ENCODE measurements at places on chromosomes 1 and 21.
A peak's percentile ranks its signal among the peaks of the same experiment; 100 is the strongest.

GRCh38 chr1:233113009-233113879 lies 162.8 kb downstream of the NTPCR start:
- DNase-seq = peak; percentile 97

DNA sequence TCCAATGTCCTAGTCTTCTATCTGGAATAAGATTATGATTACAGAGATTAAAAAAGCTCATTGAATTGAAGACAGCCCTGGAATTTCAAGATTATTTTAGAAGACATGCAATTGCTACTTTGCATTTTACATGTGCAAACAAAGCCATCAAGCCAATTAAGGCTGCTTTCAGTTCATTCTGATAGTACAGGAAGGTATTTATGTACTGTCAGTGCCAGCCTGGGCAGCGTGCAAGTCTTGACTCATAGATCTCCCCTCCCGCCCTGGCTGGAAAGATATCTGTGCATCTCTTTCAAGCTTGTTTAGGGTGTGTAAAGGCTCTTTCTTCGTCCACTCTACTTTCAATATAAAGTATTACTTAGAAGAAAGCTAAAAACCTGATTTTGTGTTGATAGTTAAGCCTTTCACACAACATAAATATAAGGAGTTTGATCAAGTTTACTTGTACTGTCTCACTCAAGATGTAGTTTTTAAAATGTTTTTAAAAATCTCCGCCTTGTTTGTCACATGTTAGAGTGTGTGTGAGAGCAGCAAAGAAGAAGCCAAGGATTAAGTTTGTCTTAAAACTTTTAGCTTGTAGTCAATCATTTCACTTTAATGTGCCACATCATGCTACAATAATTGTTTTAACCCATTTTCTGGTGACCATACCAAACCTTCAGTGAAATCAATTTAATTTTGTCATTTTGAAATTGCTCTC lies 13.6 kb upstream of the LYPLAL1 start:
- no peak for DNase-seq

DNA sequence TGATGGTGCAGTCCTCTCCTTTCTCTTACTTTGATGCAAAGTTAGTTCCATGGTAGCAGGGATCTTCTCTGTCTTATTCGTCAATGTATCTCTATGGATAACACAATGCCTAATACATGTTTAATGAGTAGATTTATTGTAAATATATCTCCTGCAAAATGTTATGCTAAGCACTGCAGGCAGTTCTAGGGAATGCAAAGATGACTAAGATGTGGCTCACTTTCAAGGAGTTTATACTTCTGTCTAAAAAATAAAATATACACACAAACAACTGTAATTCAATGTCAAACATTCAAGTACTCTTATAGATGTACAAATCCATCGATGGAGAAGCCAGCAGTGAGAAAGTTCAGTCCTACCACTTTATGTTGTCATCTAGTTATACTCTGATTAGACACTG lies 194.3 kb downstream of the KCTD3 start:
- no peak for DNase-seq

DNA sequence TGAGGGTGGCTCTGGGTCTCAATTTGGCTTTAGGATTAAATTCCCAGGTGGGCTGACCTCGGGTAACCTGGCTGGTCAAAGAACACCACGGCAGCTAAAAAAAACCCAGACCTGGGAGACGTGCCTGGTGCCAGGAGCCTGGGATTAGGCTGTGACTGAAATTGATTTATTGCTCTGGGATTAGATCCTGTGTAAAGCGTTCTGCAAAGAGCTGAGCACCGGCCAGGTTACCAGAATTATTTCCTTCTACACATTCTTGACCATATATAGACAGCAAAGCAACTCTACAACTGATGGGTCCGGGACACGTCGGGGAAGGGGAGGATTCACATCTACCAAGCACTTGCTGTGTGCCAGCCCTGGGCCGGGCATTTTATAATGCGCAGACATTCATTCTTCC lies 45.2 kb downstream of the TMCO4 start:
- no peak for DNase-seq

DNA sequence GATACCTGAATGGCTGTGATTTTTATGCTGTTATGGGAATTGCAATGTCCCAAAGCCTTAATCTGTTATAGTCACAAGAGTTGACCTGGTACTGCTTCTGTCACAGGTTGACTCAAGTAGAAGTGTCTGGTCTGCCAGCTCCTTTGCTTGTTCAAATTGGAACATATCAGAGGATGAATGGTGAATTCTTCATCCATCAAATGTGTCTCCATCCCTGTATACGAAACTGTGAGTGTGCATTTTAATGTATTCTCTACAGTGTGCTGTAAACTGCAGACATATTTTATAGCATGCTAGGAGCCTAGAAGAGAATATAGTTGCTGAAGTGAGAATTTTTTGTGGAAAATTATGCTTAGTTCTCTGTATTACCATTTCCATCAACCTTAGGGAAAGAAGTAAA lies 608.4 kb downstream of the AMY1C start:
- DNase-seq = no peak

DNA sequence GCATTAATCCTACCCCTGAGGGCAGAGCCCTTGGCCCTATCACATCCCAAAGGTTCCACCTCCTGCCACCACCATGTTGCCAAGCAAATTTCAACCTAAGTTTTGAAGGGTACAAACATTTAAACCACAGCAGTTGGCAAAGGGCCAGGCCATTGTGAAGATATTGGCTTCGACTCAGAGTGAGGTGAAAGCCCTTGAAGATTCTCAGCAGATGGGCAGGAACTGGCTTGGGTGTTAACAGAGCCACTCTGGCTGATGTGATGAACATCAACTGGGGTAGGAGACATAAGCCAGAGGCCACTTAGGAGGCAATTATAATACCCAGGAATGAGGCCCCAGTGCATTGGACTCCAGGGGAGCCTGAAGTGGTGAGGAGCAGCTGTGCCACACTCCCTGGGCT lies 207.7 kb upstream of the KAZN start:
- no peak for DNase-seq

DNA sequence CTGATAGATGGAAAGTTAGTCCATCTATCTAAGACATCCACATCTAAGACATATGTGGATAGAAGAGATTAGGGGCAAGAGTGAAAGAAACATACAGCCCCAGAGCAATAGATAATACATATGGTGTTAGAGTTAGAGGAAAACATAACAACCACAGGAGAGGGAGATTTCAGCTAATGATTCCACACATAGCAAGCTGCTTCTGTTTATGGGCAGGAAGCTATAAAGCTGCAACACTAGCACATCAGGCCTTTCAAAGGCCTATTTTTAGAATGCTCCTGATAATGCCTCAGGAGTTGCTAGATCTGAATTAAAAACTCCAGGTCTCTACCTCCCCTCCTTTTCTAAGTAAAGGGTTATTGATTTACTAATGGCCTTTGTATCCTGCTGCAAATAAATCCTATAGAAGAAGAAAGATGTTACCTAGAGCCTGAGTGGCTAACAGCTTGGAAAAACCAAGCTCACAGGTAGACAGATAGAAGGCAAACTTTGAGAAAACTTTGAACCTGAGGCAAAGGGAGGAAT lies 36.1 kb downstream of the BRINP2 start:
- DNase-seq = no peak

DNA sequence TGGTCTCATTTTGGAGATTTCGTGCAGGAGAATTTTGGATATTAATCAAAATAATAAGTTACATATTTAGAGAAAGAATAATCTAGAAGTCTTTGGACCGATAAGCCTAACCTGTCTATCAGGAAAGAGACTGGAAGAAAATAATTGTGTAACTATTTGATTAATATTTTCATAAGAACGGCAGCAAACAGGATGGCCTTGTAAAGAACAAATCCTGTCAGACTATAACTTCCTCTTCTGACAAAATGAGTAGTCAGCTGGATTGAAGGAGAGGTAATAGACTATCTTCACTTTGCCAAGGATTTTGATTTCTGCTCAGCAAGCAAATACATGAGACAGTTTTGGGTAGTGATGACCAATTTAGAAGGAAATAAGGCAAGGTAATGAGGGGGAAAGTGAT lies 12.7 kb upstream of the RYR2 start:
- no peak for DNase-seq

- no peak for DNase-seq
Observed at GRCh38 chr1:204317170-204317569, 42.6 kb downstream of the PLEKHA6 start.

DNA sequence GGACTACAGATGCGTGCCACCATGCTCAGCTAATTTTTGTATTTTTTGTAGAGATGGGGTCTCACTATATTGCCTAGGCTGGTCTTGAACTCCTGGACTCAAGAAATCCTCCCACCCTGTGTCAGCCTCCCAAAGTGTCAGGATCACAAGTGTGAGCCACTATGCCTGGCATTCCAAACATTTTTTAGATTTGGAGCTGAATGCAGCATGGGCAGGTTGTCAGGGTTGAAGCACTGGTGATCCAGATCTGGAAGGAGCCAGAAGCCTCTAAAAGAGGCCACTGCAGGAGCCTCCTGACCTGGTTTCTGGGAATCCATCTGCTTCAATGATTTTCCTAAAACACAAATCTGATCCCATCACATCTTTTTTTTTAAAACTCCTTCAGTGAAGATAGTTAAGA lies 1.8 kb upstream of the CTPS1 start:
- DNase-seq = no peak

DNA sequence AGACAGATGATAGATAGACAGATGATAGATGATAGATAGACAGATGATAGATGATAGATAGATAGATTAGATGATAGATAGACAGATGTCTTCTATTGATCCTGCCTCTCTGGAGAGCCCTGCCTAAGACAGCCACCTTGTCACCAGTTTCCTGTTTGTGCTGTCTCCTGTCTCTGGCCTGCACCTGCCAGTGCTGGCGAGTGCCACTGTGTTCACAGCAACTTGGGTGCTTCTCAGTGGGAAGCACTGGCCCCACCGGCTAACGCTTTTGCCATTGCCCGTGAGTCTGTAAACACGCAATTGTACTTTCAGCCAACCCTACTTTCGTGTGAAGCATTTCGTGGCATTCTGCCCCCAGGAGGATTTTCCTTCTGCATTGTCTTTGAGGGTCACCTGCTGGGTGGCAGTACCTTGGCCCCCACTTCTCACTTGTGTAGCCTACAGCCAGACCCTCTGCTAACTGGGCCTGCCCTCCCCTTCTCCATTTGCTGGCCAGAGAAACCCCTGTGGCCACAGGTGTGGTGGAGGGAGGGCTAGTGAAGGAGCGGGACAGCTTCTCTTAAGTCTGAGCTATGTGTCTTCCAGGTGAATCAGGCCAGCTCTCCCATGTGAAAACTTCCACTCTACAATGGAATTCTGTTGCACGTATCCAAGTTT lies 23.4 kb upstream of the PDE9A start:
- no peak for DNase-seq

DNA sequence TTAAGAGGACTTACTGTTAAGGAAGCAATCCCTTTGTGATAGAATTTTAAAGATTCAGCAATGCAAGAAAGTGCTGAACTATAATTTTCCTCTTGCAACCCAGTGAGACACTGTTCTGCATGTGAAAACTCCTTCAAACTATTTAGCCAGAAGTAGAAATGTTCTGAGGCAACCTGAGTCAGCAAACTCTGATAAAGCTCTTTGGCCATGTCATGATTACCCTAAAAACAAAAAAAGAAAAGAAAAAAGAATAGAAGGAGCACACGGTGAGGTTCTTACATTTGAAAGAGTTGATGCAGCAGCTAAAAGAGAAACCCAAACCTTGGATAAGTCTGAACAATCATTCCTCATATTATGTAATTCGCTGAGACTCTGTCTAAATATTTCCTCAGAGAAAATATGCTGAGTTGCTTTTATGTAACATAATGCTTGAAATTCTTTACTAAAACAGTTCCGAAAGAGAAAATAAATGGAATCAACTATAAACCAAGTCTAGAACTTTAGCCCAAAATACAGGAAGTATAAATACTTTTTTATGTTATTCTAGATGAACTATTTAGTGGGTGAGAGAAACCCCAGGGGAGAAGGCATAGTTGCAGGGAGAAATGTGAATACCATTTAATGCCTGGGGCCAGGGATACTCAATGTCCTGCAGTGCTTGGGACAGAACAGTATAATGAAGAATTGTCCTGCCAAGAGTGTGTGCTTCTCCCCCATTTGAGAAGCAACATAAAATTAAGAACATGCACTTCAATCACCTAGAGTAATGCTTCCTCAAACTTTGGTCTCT lies 60.0 kb downstream of the INTS7 start:
- DNase-seq = peak; percentile 3

GRCh38 chr1:246193537-246193936 lies 313.5 kb downstream of the SMYD3 start:
- DNase-seq = no peak

DNA sequence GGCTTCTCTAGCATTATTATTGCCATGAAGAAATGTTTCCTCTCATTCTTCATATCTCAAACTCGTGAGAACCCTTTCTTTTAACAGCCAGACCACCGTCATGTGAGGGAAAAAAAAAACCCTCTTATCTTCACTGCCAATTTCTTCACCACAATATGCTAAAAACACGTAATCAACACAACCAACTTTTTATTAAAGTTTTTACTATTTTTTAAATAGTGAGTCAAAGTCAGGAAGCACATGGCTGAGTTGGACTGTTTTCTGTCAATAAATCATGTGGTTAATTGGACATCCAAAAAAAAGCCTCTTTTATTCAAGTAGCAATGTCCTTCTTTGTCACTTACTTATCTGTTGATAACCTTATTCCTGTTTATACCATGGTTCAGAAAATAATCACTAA lies 55.9 kb upstream of the SAMD13 start:
- DNase-seq = no peak

GRCh38 chr1:35674111-35674510 lies 32.8 kb upstream of the PSMB2 start:
- DNase-seq = no peak

GRCh38 chr1:21362096-21362495 lies 71.8 kb upstream of the ECE1 start:
- DNase-seq = no peak

DNA sequence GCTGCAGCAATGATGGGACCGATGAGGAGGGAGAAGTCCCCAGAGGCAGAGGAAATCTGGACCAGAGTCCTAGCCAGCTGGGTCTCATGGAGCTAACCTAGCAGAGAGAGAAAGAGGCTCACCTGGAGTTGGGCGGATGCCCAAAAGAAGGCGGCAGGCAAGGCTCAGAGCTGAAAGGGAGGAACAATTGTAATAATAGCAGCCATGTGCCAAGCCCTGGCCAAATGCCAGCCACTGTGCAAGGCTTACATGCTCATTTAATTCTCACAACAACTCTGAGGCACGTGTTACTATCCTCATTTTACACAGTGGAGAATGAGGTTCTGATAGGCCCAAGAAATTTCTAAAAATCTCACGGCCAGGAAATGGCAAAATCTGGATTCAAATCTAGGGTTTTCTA lies 50.0 kb upstream of the ZNF648 start:
- no peak for DNase-seq

DNA sequence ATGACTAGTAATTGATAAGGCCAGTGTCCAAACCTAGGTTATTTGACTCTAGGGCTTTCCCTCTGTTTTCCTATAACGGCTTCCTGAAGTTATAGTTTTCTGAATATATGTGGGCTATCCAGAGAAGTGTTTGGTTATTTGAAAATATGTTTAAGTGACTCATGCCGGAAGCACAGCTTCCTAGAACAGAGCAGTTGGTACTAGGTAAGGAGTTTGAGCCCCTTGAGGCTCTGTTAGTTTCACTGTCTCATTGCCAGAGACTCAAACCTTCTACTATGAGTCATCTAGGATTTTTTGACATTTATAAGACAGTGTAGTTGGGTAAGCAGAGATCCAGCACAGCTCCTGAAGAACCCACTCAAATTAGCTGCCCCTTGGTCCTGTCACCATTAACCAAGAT lies 27.1 kb upstream of the LEPR start:
- peak; percentile 9 for DNase-seq

GRCh38 chr1:93692026-93692425 lies 10.4 kb upstream of the BCAR3 start:
- DNase-seq = no peak

Data from suppressor macrophage treated with lipopolysaccharide for 4 hours (primary cell).